ENCODE measurements at places on chromosomes 3 and 15.
A peak's percentile ranks its signal among the peaks of the same experiment; 100 is the strongest.

DNA sequence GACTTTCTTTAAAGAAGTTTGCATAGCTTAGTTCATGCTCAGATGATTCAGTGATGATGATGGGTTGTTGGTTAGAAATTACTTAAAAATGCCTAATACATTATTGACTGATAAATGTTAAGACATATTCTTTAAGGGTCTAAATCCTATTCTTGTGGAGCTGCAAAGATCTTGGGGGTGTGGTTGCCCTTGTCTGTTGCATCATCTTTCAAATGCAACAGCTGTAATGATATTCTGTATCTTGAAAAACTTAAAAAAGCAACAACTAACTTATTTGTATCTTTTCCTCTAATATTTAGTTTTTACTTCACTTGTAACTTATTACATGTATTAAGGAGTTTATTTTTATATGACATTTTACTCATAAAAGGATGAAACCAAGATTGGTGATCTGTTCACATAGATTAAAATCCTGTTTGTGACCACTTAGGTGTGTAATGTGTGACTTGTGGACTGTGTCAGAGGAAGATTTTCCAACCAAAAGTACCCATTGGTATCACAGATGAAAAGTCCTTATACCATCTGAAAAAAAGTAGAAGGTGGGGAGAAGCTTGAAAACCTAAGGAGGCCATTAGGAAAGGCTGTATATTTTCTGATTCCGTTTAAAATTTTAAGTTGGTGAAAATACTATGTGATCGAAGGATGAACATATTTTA, 142.8 kb downstream of the IGF1R start:
- DNase-seq = no peak

DNA sequence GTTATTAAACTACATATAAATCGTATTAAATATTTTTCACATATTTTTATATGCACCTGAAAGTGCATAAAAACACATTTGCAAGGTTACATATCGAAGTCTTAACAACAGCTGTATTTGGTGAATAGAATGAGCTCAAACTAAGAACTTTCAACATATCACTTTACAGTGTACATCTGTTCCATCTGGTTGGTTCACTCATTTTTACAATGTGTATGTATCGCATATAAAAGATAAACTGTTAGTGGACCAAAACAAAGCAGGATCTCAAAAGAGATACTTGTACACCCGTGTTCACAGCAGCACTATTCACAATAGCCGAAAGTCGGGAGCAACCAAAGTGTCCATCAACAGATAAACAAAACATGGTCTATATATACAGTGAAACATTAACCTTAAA, 55.8 kb downstream of the TBL1XR1 start:
- no peak for DNase-seq

DNA sequence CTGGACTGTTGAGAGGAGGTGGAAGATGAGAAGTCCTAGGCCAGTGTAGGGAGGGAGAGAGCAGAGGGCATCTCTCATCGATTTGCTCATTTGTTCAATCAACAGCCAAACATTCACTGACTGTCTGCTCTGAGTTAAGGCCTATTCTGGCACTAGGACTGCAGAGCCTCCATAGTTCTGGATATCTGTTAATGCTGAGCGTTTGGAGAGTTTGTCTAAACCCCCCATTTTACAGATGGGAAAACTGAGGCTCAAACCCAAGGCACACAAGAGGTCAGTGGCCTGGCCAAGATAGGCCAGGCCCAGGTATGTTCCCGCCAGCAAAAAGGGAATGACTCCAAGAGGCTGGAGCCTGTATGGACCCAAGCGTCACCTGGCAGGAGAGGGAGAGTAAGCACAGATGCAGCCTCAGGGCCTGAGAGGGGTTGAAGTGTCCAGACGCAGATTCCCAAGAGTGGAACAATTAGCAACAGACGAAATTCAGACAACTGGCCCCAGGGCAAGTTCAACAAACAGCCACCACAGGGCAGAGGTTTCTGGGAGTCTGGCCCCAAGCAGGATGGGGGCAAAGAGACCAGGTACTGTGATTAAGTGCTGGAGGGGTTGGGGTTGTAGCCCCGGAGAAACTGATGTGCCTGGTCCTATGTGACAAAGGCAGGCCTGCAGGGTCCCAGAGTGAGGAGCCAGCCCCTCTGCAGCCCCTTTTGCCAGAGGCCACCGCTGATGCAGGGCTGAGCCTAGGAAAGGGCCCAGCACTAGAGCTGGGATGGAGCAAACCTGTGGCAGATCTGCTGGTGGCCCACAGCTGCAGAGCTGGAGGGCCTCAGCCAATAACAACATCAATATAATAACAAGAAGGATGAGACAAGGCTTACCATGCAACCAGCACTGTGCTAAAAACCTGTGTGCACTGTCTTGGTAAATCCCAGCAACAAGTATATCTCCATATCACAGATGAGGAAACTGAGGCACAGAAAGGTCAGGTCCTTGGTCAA, 245.1 kb upstream of the TLE3 start:
- DNase-seq = no peak

- DNase-seq = no peak
Measured at GRCh38 chr3:79497447-79498111, 270.2 kb downstream of the ROBO1 start.

DNA sequence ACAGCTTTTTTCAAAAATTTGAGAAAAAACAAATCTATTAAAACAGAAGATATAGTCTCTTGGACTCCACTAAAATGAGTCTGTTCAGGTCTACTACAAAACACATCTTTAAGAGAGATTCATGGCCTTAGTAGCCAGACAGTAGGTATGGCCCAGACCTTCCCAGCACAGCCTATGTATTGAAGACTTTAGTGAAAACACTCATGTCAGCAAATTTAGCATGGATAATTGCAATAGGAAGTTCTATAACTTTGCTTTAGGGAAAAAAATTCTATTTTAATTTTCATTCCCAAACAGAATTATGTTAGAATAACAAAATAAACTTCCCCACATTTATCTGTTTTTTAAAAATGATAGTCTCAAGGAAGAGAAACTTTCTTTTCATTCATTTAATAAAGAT, 976.6 kb downstream of the FHIT start:
- no peak for DNase-seq

DNA sequence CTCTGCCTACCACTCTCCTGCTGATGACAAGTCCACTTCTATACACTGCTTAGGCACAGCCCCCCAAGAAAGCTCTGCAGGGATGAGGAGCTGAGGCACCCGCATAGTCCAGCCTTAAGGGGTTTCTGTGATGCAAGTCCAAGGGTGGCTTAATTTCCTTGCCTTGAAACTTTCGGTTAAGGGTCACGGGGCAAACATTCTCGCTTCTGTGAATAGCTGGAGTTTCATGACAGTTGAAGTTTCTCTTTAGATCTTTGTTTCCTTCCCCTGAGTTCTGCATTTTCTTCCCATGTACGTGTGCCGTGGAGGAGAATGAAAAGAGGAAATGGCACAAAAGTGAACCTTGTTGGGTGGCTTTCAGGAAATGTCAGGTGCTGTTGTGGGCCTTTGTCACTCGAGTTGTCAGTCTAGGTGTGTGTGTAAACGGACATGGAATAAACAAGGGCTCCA, 7.0 kb downstream of the GPR160 start:
- no peak for DNase-seq

DNA sequence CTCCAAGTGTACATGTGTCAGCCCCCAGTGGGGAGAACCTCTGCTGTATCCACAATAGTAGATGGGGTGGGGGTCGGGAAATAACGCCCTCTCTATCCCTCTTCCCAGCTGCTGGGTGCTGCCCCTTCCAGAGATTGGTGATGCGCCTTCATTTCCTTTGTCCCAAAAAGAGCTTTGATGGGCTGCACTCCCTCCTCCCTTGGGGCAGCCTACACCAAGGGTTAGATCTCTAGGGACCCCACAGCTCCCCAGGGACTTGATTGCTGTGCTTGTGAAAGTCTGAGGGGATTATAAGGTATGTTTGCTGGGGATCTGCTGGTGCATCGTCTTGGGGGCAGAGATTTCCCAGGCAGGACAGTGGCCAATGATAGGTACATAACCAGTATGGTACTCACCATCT, 105.3 kb downstream of the UNC13C start:
- no peak for DNase-seq

- no peak for DNase-seq
Measured at GRCh38 chr3:185187391-185187790, 34.5 kb upstream of the C3orf70 start.

GRCh38 chr15:74869726-74870407, 3.3 kb downstream of the SCAMP2 start:
- no peak for DNase-seq

DNA sequence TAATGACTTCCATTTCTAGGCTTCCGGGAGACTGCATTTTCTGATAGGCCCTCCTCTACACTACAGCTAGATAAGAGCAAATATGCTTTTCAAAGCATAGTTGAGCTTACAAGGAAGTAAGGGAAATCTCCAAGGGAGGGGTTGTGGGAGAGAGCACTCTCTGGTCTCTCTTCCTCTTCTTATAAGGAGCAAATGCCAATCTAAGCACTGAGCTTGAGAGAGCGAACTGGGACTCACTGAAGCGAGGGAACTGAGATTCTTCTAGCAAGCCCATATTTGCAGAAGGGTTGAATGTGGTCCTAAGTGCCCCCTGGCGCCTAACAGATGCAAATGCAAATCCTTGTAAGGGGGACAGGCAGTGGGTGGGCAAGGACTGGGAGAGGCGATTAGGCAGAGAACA, 164.8 kb downstream of the ERC2 start:
- no peak for DNase-seq

DNA sequence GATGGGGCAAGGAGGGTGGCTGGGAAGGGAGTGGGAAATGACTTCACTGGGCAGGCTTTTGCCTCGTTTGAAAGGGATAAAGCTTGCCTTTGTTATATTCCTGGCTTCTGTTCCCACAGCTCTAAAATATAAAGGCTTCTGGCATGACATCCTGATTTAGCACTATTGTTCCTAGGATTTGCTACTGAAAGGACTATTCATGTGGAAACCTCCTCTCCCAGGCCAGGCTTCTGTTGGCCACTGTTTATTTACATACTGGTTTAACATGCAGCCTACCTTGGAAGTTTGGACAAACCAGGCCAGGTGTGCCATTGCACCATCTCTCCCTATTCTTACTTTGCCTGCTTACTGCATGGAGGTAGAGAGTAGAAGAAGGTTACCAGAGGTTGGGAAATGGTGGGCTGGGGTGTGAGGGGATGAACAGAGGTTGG, 2.4 kb upstream of the LMCD1 start:
- DNase-seq = no peak

DNA sequence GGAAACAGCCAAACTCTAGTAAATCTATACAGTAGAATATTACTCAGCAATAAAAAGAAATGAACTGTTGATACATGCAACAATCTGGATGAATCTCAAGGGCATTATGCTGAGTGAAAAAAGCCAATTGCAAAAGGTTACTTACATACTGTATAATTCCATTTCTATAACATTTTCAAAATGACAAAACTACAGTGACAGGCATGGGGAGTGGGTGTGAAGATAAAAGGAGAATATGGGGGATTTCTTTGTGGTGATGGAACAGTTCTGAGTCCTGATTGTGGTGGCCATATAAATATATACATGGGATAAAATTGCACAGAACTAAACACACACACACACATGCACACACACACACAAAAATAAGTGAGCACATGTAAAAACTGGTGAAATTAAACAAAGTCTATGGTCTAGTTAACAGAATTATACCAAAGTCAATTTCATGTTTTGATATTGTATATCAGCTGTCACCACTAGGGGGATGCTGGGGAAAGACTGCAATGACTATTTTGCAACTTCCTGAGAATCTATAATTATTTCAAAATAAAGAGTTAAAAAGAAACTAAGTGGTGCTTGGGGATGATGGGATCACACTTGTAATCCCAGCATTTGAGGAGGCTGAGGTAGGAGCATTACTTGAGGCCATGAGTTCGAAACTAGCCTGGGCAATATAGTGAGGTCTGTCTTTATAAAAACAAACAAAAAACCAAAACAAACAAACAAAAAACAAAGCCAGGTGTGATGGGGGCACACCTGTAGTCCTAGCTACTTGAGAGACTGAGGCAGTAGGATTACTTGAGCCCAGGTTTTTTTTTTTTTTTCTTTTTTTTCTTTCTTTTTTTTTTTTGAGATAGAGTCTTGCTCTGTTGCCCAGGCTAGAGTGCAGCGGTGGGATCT, 66.0 kb downstream of the SPTSSB start:
- peak; percentile 5 for DNase-seq

DNA sequence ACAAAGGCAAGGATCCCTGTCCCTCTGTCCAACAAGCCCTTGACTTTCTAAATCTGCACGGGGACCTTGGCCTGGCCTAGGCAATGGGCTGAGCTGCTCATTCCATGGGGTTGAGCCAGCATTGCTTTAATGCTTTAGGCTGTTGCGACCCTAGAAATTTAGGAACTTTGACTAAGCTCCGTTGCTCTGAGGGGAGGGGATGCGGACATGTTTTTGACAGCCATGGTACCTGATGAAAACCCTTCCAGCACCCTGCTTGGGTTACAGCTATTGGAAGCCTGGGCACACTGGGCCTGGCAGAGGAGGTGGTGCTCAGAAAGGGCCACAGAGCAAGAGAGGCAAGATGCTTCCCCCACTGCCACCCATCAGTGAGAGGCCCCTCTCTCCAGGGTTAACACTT, 37.1 kb downstream of the SYNM start:
- no peak for DNase-seq

DNA sequence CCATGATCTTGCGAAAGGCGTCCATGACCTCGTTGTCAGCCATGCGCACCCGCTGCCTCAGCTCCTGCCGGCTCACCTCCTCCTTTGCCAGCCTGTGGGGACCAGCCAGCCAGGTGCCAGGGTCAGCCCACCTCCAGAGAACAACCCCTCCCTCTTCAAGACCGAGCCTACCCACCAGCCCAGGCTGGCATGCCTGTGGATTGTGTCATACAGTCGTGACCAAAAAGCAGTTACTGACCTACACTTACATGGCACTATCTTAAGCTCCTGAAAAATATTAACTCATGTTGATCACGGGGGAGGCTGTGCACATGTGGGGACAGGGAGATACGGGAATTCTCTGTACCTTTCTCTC, 10.7 kb upstream of the CAMK1 start:
- DNase-seq = no peak

DNA sequence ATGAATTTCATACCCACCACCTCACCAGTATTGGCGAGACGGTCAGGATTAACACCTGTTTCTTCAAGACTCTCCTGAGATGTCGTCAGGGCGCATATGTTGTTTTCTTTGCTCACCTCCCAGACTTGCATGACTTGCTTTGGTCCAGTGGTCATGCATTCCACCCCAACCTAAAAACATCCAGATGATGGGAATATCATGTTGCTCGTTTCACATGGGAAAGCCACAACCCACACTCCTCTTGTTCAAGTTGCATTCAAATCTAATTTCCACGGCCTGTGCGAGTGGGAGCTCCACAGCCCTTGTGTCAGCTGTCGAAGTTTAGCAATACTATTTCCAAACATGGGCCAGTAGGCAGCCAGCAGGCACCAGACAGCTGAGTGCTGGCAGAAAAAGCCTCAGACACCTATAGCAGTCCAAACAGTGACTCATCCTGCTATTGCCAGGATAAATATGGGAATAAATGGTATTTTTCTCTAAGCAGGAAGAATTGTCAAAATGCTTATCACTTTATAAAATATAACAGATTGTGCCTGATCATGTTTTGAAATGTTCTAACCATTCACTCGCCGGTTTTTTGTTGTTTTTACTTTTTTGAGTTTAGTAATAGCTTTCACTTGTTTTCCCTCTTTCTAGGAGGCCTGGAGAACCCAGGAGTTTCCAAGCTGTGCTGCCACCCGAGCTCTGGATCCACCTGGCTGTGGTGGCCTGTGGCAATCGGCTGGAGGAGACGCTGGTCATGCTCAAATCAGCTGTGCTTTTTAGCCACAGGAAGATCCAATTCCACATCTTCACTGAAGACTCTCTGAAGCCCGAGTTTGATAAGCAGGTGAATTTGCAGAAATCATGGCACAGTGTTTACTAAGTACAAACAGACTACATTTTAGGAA, 20.1 kb downstream of the GXYLT2 start:
- DNase-seq = no peak

GRCh38 chr15:30990446-30991254, 778 bp downstream of the MTMR10 start:
- DNase-seq = no peak

Measured in effector memory CD8-positive, alpha-beta T cell (primary cell).